Stimulated activated naive CD4-positive, alpha-beta T cell (primary cell): ENCODE measurements at places on chromosomes 1 and 21.

DNA sequence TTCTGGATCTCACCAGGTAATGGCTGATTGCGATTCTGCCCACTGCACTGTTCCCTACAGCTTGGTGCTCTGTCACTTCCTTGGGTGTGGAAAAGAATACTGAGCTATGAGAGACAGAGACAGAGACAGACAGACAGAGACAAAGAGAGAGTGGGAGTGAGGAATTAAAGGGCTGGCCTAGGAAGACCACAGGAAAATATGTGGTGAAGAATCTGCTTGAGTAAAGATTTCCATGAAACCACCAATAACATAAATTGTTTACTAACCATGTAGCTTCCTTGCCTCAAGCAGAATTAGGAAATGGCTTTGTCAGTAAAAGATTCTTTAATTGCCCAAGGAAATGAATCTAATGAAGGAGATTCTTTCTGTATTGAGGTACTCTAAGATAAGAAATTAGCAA, 54.4 kb downstream of the MPZL1 start:
- no peak for DNase-seq

DNA sequence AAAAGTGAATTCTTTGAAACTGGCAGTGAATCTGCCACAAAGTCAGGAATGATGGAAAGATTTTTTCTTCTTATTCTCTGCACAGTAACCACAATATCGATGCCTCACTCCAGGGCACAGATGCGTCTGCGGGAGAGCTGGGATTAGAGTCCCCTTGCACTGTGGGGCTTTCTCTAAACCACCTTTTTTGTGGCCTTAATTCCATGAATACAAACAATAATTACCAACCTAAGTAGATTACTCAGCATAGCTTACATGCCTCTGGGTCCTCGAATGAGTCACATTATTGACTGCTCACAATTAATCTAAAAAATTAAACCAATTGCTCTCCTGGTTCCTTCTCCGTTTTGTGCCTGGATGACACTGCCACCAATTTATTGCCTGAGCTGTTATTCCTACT, 125.8 kb downstream of the KAZN start:
- no peak for DNase-seq

GRCh38 chr1:198861636-198862035, 222.8 kb downstream of the PTPRC start:
- DNase-seq = no peak

GRCh38 chr1:242205622-242206489, 207.0 kb upstream of the MAP1LC3C start:
- no peak for DNase-seq

DNA sequence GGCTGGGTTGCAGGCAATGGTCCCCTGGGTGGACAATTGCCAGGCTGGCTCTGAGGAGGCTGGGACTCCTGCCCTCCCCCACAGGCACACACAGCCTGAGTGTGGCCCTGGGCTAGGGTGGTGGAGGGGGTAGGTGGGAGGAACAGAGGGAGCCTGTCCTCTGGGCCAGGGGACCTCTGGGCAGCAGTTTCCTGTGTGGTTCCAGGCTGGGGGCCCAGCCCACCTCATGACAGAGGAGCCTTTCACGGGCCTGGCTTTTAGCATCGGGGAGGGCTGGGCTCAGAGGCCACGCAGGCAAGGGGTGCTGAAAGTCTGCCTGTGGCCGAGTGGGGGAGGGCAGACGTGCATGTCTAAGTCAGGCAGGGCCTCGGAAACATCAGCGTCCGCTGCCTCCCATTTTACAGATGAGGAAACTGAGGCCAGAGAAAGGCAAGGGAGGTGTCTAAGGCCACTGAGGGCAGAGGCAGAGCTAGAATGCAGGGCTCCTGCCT, 7.0 kb downstream of the EXTL1 start:
- no peak for DNase-seq

- no peak for DNase-seq
These were observed 108.2 kb downstream of the TIAM1 start for GRCh38 chr21:31235671-31236450.

DNA sequence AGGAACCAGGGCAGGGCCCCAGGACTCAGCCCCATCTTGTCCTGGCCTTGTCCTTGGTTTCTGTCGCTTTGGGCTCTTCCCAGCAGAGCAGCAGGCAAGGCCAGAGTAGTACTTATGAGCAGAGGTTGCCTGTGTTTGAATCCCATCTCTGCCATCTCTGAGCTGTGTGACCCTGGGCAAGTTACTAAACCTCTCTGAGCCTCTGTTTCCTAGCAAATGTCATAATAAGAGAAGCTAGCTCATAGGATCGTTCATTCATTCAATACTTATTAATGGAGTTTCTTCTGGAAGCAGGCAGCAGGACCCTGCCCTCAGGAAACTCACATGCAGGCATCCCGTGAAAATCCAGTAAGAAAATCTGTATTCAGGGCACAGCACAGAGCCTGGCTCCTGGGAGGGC, 84.3 kb downstream of the FBXO2 start:
- DNase-seq = no peak

DNA sequence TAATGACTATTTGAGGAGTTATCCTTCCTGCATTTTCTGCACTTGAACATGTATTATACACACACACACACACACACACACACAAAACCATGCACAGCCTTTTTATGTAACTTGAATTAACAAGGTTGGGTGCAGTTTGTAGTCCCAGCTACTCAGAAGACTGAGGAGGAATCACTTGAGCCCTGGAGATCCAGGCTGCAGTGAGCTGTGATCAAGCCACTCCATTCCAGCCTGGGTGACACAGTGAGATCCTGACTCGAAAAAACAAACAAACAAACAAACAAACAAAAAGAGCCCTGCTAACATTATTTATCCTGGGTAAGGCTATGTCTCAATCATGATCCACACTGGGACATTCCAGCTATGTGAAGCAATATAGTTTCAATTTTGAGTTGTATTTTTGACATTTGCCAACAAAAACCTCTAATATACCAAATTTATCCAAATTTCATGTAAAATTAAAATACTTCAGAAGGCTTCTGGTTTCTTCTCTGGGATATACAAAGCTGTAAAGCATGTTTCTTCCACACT, 156.8 kb downstream of the NTPCR start:
- DNase-seq = no peak

- DNase-seq = no peak
These were observed at the start of gene DNAH14 for GRCh38 chr1:224929335-224930237. Gene DNAH14 (plus strand): TSS chr1:224929675. CDS start chr1:224952703, 23,028 bp downstream.

- no peak for DNase-seq
These were observed 42.5 kb upstream of the ECE1 start for GRCh38 chr1:21332554-21333311.

GRCh38 chr1:33319186-33319948, 1.5 kb downstream of the A3GALT2 start:
- no peak for DNase-seq

DNA sequence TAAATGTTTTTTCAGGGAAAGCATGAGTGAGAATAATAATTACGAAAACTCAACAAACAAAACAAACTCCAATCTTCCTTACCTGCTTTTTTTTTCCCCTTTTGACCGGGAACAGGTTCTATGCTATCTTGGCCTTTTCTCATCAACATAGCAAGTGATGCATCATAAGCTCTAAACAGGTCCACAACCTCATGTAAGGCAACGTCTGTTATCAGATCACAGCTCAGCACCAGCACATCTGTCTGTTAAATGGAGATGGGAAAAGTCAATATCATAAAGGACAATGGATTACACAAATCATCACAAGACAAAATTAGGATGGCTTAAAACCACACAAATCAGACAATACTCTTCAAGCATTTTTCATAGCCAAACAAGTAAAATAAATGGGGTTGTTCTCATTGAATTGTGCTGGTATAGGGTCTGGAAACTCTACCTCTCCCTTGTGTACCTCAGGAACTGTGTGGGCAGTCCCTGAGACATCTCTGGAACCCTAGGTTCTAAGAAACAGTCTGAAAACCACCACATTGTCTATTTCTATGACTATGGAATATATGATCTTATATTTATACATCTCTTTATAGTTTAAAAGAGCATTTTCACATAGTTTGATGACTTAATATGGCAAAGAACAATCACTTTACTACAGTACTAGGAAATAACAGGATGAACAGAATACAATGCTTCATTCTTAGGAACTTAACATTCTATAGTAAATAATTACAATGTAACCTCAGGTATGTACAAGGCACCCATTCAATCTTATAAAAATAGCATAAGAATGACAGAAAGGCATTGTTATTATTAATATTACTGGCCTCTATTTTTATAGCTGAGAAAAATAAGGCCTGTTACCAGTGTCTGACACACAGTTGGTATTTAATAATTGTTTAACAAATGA, 44.7 kb downstream of the EIF2B3 start:
- DNase-seq = no peak

DNA sequence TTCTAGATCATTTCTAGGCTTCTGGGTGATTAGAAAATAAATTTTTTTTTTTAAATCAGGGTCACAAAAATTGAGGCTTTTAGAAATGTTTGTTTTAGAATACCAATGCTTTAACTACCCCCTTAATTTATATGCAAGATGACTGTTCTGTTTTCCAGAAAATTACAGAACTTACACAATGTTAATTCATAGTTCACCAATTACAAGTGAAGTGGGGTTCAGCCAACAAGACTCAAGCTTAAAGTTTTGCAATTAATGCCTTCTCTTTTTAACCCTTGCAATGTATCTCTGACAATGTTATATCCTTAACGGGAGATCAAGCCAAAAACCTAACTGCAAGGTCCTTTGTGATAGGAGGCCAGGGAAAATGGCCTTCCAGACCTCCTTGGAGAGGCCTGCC, 5.6 kb downstream of the PRELP start:
- no peak for DNase-seq

DNA sequence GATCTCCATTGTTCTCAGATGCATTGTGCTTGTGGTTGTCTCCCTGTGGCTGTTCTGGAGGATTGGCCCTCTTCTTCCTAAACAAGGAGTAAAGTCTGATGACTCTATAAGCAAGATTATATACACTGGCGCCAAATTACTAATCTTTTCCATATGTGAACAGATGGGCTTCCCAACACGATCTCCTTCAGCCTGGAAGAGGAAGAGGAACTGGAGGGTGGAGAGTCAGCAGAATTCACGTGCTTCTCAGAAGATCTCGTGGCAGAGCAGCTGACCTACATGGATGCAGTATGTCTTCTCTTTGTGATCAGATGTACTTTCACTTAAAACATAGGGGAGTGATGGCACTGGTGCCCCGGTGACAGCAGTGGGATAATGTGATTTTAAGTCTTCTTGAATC, 78.7 kb downstream of the RGL1 start:
- no peak for DNase-seq

GRCh38 chr1:63323865-63324778, 1.8 kb downstream of the FOXD3 start:
- DNase-seq = no peak

DNA sequence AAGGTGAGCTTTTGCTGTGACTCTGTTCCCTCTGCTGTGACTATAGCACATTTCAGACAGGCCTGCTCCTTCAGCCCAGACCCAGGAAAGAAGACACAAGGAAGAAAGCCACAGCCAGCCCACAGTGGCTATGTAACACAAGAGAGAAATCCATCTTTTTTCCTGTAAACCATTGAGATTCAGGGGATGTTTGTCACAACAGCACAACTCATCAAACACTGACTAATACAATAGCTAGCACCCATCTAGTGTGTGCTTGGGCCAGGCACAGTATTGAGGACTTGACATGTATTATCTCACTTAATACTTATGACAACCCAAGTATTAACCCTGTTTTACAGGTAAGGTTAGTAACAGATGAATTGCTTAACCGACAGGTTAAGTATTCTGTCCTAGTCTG, 29.8 kb downstream of the TAS1R2 start:
- DNase-seq = no peak

GRCh38 chr21:43906585-43907370, 41.8 kb downstream of the AGPAT3 start:
- no peak for DNase-seq

GRCh38 chr1:6184083-6184783, 4.1 kb upstream of the CHD5 start:
- DNase-seq = no peak

DNA sequence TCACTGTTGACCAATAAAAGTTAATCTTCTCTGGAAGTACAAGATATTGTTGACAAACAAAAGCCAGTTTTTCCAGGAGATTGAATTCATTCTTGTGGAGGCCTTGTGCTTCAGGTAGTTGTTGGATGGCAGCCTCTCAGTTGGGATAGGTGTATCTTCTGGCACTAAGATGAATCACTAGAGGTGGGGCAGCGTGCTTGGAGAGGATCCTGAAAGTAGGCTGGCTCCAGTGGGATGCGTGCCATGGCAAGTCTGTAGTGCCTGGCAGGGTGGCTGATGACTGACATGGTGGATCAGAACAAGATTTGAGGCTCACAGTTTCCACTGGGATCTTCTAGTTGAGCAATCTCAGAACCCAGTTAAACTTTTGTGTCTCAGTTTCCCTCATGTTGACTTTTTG, 2.4 kb downstream of the VPS13D start:
- DNase-seq = no peak

GRCh38 chr1:167401260-167401873, 117.0 kb downstream of the CD247 start:
- DNase-seq = peak; percentile 3

DNA sequence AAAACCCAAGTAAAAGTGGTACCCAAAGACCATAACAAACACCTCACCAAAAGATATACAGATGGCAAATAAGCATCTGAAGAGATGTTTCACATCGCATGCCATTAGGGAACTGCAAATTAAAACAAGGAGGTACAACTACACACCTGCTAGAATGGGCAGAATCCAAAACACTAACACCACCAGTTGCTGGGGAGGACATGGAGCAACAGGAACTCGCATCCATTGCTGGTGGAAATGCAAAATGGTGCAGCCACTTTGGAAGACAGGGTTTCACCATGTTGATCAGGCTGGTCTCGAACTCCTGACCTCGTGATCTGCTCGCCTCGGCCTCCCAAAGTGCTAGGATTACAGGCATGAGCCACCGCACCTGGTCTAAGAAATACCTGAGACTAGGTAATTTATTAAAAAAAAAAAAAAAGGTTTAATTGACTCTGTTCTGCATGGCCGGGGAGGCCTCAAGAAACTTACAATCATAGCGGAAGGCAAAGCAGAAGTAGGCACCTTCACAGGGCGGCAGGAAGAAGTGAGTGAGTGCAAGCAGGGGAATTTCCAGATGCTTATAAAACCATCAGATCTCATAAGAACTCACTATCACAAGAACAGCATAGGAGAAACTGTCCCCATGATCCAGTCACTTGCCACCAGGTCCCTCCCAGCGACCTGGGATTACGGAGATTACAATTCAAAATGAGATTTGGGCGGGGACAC, 30.2 kb upstream of the PRSS38 start:
- DNase-seq = no peak
